Stimulated activated CD4-positive, alpha-beta T cell treated with anti-CD3 and anti-CD28 coated beads, Interleukin-12 subunit alpha, Interleukin-12 subunit beta, amount 100 ng/mL, for 24 hours (primary cell): ENCODE measurements at places on chromosomes 12 and 14.
A peak's percentile ranks its signal among the peaks of the same experiment; 100 is the strongest.

- no peak for DNase-seq
Measured at GRCh38 chr14:102220031-102220430, 80.3 kb downstream of the WDR20 start.

DNA sequence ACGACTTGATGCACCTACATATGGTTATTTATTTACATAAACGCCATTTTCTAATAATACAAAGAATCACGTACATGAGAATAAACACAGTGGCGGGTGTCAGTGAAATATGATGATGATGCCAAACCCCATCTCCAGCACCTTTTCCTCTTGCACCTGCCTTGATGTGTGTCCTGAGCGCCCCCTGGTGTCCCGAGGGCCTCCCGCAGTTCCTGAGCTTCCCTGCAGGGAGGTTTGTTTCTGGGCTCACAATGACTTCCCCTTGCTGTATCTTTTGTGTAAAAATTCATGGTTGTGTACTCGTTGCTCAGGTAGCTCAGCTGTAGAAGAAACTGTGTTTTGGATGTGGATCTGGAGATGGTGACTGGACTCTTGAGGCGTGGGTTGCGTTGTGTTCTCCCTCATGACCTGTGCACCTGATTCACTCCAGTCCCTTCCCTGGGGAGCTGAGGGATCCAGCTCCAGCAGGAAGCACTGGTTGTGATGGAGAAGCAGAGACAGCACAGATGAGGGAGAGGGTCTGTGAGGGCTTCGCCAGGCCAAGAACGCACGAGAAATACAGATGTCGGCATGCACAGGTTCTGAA, 1037.8 kb downstream of the TMEM121 start:
- DNase-seq, result peak; percentile 60

DNA sequence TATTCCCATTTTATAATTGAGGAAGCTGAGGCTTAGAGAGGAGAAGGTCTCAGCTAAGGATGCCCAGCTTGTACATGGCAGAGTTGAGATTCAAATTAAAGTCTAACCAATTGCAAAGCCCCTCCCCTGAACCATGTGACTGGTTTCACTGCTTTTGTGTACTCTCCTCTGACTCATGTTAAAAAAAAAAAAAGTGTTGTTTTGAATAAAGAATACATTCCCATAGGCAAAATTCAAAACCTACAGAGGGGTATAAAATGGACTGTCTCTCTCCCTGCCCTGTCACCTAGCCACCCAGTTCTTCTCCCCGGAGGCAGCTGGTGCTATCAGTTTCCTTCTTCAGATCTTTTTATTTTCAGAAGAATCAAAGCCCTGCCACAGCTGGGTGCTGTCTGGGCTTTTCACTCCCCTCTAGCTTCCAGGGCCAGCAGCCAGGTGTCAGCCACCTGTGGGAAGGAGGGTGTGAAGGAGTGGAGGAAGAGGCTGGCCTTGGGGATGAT, 5.4 kb downstream of the PSMD9 start:
- DNase-seq, result no peak

DNA sequence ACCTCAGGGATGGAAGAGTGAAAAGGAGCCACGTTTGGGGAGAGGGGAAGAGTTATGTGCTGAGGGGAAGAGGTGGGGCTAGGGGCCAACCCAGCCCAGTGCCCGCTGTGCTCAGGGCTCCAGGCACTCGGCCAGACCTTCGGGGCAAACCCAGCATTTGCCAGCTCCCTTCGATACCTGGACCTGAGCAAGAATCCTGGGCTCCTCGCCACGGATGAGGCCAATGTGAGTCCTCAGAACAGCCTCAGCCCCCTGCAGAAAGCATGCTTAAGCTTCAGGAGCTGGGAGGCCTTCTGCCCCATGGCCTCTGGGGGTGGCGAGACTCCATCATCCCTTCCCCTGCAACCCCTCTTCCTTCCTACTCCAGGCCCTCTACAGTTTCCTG, 5.0 kb downstream of the CARMIL3 start:
- no peak for DNase-seq

DNA sequence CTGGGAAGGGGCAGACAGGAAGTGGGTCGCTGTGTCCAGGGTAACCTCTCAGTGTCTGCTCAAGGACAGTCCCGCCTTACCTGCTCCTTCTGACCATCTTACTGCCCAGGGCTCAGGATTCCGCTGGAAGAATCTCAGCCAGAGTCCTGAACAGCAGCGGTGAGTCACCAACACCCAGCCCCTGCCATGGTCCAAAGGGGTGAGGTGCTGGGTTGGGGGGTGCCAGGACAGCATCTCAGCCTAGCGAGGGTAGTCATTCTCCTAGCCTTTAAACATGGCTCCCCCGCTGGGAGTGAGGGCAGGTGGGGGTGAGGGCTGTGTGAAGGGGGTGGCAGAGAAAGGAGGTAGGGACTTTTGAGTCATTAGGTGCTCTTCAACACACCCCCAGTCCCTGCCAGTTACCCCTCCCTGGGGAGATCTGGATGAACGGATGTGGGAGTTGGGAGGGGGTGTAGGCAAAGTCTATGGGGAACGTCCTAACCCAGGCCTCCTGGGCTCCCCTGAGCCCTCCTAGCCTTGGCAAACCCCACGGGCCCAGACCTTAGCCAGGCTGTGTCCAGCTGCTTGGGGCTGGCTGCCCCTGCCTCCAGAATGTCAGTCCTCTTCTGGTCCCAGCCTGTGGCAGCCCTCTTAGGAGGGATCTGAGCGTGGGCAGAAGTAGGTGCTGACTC, 2.5 kb downstream of the TAMALIN start:
- no peak for DNase-seq

DNA sequence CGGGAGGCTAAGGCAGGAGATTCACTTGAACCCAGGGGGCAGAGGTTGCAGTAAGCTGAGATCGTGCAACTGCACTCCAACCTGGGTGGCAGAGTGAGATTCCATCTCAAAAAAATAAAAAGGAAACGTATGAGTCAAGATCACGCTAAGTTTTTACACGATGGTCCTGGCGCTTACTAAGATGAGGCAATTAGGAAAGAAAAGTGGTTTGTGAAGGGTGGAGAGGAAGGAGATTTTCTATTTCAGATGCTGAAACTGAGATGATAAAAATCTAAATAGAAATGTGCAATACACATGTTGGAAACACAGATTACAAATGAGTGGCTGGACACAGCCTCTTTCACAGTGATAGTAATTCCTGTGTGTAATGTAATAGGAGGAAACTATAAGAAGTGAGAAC, 63.2 kb downstream of the KDM5A start:
- no peak for DNase-seq

DNA sequence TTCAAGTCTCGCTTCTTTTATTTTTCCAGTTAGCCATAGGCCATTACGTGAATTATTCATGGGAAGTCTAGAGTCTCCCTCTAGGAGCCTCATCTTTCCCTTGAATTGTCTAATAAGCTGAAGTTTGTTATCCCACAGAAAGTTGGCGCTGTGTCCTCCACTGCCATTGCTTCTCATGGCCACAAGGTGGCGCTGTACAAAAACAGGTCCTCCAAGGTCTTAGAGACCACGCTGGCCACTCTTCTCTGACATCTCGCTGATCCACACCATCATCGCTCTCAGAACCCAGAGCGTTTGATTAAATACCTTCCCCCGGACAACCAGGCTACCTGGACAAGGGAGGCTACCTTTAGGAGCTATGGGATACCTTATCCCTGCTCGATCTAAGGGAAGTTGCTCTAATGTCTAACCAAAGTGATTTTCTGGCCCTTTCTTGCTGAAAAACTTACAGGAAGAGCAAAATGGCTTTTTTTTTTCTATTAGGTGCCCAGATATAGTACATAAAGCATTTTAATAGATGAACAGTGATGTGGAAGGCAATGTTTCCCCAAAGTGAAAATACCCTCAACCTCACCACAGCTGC, 110.0 kb downstream of the CCDC60 start:
- DNase-seq, result peak; percentile 26

DNA sequence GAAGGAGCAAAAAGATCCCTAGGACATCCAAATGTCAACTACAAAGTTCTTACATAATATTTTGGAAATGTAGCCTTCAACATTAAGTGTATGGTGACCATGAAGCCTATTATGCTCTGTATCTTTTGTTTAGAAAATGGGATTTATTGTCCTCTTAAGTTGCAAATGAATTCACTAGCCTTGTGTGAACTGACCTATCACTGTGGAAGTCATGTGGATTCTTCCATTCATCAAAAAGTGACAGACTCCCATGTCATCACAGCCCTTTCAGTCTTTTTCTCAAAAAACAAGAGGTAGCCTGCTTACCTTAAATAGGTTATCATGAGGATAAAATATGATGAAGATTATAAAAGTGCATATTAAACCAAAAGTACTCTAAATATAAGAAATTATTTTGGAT, 179.9 kb downstream of the GRIP1 start:
- no peak for DNase-seq

- DNase-seq, result no peak
Measured at GRCh38 chr14:89289477-89289876, 127.6 kb downstream of the FOXN3 start.

- no peak for DNase-seq
Measured at GRCh38 chr12:113818283-113818682, 147.8 kb downstream of the RBM19 start.

DNA sequence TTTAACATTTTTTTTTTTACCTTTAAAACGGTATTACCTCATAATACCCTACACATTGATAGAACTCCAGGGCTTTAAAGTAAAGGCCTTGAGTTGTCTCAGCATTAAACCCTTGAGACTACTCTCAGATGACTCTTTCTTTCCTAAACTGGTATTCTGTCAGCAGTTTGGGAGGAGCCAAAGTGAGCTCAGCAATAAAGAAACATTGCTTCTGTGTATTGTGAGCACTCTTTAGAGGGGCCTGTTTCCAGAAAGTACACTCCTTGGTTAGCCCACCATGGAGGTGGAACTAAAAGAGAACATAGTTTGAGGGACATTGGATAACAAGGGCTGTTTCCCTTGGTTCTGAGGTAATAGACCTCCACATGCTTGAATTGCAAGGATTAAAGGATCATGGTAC, 20.4 kb downstream of the MAP3K12 start:
- DNase-seq, result no peak
